ENCODE measurements at places on chromosomes 5 and 9.

DNA sequence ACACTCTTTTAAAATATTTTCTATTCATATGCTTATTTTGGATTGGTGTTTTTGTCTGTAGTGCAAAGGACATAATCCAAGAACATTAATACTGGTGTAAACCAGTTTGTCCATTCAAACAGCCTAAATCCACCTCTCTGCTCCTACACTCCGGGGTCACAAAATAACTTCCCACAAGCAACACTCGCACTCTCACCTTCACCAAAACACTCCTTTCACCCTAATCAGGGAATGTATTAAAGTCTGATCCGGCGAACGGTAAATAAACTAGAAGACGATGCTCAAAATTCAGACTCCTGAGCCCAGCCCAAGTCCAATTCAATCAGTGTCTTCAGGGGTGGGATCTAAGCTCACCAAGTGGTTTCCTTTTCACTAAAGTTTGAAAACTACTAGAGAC lies 649 bp downstream of the AP3B1 start:
- DNase-seq: peak; percentile 2

DNA sequence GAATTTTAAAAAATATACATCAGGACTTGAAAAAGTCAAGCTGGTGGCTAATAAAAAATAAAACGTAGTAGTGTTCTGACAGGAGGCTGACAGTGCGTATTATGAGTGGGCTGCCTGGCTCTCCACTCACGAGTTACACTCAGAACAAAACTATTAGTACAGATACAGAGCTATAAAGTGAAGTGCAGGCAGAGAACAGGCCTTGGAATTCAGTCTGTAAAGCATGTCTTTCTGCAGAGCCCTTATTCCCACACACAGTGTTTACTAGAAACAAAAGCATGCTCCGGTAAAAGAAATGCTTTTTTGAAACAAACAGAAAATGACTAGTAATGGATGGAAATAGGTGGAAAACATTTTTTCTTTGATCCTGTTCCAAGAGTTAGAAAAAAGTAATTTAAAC lies 334.7 kb downstream of the DIRAS2 start:
- DNase-seq: no peak

GRCh38 chr5:174794931-174795672 lies 70.7 kb downstream of the MSX2 start:
- peak; percentile 90 for DNase-seq

- DNase-seq: peak; percentile 61
Observed at GRCh38 chr9:21060919-21061561, 16.7 kb downstream of the IFNB1 start.

DNA sequence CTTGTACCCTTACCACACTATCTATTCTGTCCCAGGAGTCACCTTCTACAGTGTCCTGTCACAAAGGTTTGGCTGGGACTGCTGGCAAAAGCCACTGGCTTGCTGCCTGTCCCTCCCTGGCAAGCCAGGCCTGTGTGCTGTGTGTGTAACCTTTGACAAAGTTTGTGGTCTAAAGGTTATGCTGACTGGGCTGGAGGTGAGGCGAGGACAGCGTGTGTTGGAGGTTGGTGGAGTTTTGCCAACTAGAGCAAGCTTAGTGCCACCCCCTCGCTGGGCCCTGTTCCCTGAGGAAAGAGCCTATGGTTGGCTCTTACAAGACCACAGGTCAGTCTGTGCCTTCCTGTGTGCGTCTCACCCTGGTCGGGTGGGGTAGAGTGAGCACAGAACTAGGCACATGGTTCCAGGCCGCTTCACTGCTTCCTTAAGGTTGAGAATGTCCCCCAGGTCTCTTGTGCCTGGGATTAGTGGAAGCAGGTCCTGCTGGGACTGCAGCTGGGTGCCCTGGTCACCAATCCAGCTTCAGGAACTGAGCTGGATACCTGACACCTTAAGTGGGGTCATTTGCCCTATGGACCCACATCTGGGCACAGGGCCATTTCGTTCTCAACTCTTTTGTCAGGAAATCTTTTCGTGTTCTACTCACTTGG lies 152.2 kb downstream of the GADD45G start:
- no peak for DNase-seq

DNA sequence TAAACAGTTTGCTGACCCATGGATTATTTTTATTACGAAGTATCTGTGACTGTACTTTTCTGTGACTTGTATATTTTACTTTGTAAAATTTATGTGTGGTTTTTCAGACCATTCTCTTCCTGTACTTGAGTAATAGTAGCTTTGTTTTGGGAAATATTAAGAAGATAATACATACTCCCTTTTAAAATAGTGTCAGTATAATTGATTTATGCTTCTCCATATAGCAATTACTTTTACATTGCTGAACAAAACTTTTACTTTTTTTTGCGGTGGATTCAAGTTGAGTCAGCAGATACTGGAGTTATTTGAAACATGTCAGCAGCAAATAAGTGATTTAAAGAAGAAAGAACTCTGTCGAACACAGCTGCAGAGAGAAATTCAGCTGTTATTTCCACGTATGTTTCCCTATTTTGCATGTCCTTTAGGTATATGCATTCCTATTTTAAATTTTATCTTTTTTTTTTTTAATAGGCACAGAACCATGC lies 28.4 kb downstream of the TENT2 start:
- DNase-seq: no peak

GRCh38 chr9:92746567-92747458 lies 17.8 kb downstream of the BICD2 start:
- DNase-seq: peak; percentile 31

- no peak for DNase-seq
Observed at GRCh38 chr5:172700365-172701290, 59.6 kb downstream of the NEURL1B start.

GRCh38 chr5:151060742-151061141 lies 20.1 kb downstream of the TNIP1 start:
- no peak for DNase-seq

- DNase-seq: peak; percentile 48
Observed at GRCh38 chr5:131521252-131521651, 113.8 kb downstream of the RAPGEF6 start.

GRCh38 chr5:67510204-67510603 lies 313.6 kb upstream of the CD180 start:
- no peak for DNase-seq

DNA sequence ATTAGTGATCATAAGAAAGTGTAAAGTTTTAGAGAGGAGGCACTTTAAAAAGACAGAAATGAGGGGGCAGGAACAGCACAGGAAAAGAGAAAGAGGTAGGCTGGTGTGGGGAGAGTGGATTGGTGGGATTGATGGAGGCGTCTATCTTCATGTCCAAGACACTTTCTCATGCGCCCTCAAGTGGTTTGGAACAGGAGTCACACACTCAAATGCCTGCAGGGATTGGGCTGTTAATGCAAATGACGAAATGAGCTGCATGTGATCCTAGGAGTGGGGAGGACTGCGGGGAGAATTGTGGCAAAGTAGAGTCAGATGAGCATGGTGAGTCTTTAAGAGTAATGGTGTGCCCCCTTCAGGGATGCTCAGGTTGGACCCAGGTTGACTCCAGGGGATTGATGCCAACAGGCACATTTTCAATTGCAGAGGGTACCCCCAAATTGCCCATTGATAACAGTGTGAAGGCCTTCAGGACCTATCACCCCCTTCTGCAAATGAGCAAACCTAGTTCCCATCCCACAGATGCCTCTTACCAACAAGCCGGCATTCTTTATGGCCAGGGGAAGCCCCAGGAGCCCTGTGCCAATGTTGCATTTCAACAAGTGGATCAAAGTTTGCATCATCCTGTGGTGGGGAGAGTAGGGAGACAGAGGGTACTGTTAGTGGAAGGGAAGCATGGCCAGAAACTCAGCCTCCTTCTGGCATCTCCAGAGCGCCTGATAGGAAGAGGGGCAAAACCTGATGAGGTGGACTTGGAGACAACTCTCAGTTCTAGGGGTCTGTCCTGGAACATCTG lies 5.3 kb downstream of the SLC36A3 start:
- peak; percentile 42 for DNase-seq

GRCh38 chr5:111134087-111134486 lies 41.9 kb downstream of the WDR36 start:
- peak; percentile 33 for DNase-seq

DNA sequence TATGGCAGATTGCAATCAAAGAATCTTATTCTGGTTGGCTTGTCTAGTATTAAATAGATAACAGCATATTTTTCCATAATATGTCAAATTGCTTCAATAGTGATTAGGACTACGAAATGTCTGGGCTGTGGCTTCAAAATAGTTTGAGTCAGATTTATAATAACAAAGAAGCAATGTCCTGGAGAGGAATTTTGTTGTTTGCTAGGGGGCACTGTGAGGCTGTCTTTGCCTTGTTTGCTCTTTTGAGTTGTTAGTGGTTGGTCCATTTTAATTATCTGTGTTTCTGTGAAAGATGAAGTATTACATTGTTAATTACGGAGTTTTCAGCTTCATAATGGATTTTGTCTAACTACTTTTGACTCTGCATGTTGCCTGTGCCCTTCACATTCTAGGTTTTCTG lies 713.6 kb downstream of the TLE4 start:
- DNase-seq: peak; percentile 32

GRCh38 chr9:90556897-90557675 lies 85.5 kb downstream of the DIRAS2 start:
- no peak for DNase-seq

GRCh38 chr9:6219040-6219439 lies 3.4 kb downstream of the IL33 start:
- no peak for DNase-seq

DNA sequence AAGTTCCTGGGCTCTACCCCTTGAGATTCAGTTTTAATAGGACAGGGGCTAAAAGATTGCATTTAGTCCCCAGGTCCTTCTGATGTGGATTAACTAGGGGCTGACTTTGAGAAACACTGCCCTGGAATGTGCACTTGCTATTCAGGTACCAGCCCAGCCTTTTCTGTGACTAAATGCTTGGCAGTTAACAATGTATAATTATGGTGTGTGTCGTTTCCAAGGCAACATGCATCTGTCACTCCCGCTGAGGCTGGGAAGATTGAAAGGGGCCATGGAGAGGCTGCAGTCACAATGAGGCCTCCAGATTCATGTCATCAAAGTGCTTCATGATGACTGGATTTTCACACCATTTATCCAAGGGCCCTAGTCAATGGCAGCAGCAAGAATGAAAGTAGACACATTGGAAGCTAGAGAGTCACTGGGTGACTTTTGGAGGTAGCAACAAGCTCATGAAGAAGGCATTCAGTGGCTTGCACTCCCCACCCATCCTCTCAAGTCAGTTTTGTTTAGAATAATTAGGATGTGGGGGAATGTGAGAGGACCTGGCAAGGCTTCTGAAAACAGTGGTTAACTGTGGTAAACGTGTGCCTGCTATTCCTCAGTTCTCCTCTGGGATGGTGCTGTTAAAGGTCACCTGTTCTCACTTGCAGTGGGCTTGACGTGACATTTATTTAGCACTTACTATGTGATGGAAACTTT lies 28.3 kb downstream of the RAI14 start:
- peak; percentile 63 for DNase-seq

DNA sequence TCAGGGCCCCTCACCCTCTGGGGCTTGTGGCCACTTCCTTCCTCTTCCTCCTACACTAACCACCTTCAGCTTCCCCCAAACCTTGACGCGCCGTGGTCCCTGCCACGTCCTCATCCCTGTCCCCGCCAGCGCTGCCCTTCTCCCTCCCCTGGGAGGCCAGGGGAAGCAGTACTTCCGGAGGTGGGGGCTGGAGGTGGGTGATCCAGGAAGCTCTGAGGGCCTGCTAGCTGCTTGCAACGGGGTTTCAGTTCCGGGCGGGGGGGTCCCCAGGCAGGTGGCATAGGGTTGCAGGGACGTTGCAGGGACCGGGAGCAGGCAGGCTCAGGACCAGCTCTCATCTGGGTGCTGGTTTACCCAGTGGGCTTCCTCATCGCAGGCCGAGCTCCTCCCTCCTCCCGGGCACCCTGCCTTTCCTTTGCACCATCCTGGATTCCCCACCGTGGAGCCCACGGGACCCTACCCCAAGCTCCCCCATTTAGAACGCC lies 70.0 kb downstream of the RXRA start:
- no peak for DNase-seq

DNA sequence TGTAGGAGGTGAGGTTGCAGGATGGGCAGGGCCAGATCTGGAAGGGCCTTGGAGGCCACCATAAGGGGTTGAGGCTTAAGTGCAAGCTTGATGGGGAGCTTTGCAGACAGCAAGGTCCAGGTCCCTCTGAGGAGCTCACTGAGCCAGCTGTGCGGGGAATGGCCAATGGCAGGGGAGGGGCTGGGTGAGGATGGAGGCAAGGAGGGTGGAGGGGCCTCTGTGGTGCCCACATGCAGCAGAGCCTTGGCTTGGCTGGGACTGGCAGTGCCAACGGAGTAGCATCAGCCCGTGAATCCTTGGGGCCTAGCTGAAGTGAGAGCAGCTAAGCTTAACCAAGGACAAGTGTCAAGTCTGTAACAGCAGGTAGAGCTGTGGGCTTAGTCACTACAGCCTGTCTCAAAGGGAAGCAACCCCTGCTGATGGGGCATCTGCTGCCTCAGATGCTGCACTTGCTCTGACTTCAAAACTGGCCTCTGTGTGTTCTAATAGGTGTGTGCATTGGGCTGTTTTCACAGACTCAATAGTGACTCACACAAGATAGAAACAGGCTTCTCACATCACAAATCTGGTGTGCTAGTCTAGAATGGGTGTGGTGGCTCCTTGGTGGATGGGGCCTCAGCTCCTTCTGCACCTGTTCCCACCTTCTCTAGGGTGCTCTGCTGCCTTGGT lies 16.3 kb downstream of the GALNT12 start:
- no peak for DNase-seq
